ENCODE measurements at places on chromosomes 12 and 14. TPM values are rescaled to one million over a fixed set of nuclear protein-coding genes. Genes with fewer than 3 reads are reported as not detected.

DNA sequence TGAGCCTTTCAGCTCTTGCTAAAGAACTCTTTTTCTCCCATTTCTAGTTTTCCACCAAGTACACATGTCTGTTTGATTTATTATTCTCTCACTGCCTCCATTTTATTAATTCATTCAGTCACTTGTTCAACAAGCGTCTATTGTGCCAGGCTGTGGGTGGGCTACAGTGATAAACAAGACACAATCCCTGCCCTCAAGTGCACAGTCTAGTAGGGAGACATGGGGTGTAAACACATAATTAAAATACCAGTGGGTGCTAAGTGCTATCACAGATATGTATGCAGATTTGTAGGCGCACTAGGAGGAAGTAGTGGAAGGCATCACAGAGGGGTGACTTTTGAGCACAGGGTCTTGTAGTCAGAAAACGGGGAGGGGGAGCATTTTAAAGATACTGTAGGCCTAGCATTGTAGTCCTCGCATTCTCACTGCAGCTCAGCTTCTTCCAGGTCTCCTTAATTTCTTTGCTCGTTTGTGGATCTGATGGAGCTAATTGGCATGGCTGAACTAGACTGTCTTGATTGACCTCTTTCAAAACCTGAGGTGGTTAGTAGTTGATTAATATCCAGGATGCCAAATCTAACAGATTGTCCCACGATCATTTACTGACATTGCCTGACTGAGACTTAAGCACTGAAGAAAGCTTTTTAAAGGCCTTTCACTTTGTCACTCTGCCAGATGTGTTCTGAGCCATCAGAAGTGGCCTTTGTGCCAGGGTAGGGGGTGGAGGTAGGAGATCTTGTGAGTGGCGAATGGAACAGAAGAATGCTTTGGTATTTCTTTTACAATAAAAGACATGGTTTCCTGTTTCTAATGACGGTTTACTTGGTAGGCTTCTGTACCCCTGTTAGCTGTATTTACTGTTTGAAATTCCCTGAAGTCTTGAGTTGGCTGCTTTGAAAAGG lies 116.9 kb downstream of the DIP2B start:
- DNase-seq, result no peak

DNA sequence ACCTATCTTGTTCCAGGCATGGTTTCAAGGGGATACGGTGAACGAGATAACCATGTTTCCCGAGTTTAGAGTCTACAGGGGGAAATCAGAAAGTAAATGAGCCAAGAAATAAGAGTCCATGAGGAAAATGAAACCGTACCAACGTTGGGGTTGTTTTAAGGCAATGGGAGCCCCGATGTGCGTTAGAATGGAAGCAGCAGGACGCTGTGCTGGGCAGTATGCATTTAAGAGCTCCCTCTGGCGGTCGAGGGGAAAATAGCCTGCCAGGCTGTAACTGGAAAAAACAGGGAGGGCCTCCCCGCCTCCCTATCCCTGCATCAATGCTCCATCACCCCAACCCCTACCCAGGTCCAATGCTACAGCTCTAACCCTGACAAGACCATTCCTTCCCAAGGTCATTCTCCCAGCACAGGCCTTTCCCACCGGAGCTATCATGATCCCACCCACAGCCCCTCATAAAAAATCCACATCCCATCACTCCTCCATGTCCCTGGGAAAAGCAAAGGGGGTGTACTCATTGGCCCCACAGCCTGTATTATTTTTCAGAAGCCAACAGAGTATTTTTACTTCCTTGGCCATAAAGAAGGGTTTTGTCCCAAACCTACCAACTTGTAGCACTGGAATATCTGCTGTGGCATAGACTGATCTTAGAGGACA lies 226.3 kb upstream of the NOS1 start:
- no peak for DNase-seq

DNA sequence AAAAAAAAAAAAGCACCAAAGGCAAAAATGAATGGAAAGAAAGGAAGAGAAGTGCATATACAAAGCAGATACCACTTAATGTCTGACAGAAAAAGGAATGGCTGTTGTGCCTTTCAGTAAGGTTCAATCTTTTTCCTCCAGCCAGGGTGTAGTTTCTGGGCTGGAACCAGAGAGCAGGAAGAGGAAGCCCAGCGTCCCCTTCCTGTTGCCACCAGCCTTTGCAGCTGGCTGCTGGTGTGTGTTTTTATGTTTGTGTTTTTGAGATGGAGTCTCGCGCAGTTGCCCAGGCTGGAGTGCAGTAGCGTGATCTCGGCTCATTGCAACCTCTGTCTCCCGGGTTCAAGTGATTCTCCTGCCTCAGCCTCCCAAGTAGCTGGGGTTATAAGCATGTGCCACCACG lies 64.6 kb upstream of the LTA4H start:
- DNase-seq, result no peak

- no peak for DNase-seq
Measured at GRCh38 chr14:103065861-103066260, 8.5 kb upstream of the CDC42BPB start.

DNA sequence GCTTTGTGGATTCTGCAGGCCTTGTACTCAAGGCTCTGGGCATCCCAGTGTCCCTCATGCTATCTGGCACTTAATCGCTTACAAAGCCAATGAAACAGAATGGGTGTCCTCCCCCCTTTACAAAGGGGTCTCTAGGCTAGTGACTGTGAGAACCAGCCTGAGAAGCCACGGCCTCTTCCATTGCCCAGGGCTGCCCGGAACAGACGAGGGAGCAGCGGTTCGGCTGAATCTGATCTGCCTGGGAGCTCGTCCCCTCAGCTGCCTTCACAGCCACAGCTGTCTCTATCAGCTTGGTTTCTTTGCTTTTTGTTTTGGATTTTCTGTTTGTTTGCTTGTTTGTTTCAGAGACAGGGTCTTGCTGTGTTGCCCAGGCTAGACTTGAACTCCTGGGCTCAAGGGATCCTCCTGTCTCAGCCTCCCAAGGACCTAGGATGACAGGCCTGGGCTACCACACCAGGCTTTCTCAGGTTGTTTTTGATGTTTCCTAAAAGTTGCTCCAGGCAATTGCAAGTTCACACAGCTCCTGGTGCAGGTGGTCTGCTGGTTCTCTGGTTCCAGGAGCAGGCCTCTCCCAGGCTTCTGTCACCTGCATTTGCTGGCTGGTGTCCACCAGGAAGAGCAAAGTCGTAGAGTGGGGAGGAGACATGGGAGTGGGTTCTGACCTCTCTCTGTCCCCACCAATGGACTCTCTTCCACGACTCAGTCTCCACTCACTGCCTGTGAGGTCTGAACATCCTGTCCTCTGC lies 10.9 kb upstream of the RIN3 start:
- DNase-seq, result no peak

- no peak for DNase-seq
Measured at GRCh38 chr12:31019976-31020375, 53.7 kb upstream of the DDX11 start.

DNA sequence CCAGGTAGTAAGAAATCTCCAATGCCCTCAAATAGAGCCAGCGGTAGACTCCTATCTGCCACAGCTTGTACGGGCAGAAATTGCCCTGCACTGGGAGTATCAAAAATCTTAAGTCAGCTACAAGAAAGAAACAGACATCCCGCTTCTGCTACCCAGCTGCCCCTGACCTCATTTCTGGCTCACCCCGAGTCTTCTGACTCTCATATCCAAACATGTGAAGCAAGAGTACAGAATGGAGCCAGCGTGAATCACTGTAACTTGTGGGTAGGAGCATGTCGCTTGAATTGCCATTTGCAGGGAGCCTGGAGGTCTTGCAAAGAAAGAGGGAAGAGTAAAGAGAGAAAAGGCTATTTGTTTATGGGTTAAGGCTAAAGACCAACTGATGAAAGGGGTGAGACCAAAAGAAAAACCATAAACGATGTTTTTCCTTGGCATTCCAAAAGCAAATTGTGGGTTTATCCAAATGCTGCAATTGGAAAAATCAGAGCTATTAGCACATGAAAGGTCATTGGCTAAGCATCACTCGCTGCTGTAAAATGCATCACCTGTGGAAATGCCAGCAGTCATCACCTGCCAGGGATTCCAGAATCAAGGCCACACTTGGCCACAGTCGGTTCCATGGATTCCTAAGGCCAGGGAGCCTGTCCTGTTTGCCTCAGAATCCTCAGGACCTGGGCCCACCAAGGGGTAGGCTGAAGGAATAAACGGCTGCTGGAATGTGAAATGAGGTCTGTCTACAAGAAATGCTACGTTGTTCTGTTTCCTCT lies 86.6 kb downstream of the FOXN3 start:
- DNase-seq, result no peak

DNA sequence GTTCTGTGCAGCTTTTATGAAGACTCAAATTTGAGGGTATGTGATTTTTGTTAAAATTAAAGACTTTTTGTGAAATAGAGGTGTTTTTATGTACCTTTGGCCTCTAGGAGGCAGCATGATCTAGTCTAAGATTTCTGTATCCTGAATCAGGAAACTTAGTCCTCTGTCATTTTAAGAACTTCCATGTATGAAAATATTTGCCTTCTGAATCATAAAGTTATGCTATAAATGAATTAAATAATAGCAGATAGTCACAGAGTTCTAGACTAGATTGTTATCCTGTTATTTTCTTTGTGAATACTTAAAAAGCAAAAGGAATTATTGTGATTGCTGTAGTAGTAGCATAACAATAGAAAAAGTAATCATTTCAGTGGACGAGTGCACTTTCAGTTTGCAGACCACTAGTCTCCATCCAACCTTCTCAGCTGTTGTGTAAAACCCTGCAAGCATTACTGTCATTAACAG lies 56.3 kb downstream of the FGD4 start:
- DNase-seq, result no peak

DNA sequence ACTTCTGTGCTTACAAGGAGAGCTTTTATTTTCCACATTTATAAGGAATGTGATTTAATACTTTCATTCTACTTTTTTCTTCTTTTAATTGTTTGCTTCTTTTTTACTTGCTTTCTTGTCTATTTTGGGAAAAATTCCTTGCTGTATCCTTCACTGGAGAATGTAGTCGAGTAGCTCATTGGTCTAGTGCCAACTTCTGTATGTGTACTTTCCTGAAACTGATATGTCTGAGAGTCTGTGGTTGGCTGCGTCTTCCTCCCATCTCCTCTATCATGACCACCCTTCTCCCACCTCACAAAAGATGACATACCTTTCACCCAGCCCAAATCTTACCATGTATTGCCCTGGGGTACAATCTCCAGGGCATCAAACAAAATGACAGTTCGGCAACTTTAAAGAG lies 51.8 kb downstream of the MSRB3 start:
- no peak for DNase-seq

DNA sequence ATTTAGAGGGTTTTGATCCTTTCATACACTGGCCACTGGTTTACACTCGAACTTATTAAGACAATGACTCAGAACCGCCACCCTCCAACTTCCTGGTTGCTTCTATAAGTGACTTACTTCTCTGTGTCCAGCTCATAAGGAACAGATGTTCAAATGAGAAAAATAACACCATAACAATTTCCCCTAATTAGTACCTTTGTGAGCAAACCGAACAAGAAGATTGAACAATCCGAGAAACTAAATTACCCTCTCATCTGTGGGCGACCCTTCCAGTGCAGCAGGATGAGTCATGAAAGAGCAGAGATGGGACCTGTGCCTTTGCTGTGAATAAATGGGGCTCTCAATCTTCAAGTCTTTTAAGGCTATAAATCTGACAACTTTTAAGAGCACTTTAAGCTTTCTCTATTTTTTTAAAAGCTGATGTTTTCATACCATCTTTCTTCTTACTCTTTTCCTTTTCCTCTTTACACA lies 146.8 kb upstream of the RASSF8 start:
- no peak for DNase-seq

GRCh38 chr12:130316251-130316650 lies 21.4 kb upstream of the PIWIL1 start:
- no peak for DNase-seq

GRCh38 chr14:30808576-30808975 lies 65.8 kb upstream of the COCH start:
- DNase-seq, result no peak

- no peak for DNase-seq
Measured at GRCh38 chr12:92255741-92256140, 110.1 kb upstream of the BTG1 start.

DNA sequence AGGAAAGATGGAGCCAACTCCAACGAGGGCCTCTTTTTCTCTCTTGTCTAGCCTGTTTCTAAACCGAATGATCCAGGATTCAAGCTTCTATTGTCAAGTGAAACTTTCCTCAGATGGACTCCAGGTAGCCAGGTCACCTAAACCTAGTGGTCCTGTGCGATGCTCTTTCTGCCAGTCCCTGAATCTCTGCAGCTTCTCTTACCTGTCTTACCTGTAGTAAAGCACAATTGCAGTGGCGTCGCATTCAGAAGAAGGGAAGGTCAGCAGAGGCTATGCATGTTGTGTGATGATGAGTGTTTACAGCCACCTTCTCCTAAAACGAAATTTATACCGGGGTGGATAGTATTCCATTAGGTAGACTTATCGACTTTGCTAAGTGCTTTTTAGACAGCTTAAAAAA lies 47.4 kb upstream of the TRAF3 start:
- DNase-seq, result no peak

DNA sequence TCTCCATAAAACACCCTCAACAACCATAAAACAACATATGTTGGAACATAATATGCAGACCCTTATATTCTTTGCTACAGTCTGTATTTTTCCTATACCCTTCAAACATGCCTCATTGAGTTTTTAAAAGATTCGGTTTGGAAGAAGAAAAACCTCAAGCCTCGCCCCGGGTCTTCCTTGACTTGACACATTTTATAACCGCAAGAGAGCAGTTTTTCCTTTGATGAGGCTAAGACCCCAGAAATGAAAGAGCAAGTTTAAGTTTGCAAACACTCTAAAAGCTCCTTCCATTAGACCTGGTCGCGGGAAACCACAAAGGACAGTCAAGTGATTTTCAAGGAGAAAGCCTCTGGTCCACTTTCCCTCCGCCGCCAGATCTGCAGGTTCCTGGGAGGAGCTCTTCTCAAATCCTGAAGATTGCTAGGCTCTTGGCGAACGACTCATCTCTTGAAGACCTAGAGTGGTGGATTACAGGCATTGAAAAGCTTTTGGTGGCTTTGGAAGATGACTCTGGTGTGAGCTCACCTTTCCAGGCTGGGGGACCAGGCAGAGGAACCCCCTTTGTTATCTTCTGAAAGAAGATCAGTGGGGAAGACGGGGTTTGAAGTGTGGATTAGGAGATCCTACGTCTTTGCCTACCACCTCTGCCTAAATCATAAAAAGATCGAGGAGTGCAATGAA lies at the start of gene ASCL4:
ASCL4 (plus strand) TSS at position 356 of the 681 bp plus-strand sequence. CDS start 515 bp downstream, outside the sequence.
- DNase-seq, result no peak

DNA sequence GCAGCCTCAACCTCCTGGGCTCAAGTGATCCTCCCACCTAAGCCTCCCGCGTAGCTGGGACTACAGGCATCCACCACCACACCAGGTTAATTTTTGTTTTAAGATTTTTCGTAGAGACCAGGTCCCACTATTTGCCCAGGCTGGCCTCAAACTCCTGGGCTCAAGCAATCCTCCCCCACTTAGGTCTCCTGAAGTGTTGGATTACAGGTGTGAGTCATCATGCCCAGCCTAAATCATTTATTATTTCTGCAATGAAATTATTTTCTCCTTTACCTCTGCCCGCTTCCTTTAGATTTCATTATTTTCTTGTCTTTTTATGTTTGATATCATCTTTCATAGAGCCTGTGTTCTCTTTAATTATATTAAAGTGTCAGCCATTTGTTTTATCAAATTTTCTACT lies 165.2 kb upstream of the OTX2 start:
- DNase-seq, result no peak

The BICD1 gene
- total RNA-seq, result 11.5 TPM

The CCDC38 gene
- total RNA-seq, result not detected

The RAD51AP1 gene
- total RNA-seq, result 0.66 TPM

The POTEG gene
- not detected for total RNA-seq

The CCDC196 gene
- total RNA-seq, result not detected
